Stimulated activated CD4-positive, alpha-beta T cell treated with anti-CD3 and anti-CD28 coated beads, Interleukin-1b, Interleukin-23, amount 100 ng/mL, for 4 hours (primary cell): ENCODE measurements at places on chromosomes 1 and 21.

DNA sequence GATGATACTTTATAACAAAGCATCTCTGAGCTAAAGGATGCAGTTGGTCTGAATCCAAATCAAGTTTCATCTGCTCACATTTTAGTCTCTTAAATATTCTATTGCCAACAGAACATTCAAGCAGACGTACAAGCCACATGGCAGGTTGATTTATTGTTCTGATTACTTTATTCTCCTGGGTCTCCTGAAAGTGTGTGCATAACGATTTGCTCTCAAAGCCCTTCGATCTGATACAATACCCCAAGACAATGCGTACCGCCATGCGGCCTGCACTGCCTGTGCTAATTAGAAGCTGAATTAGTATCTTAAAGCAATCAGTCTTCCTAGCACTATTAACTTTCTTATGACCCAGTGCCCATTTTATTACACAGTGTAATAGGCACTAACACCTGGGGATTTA, 56.9 kb downstream of the FHAD1 start:
- DNase-seq = no peak

GRCh38 chr1:12580054-12580887, 37.7 kb downstream of the DHRS3 start:
- no peak for DNase-seq

GRCh38 chr1:21942464-21942863, 5.4 kb upstream of the HSPG2 start:
- DNase-seq = no peak

- DNase-seq = no peak
Measured at GRCh38 chr1:91691525-91691924, 190.9 kb downstream of the CDC7 start.

- no peak for DNase-seq
Measured at GRCh38 chr1:38337711-38338110, 291.1 kb upstream of the POU3F1 start.

DNA sequence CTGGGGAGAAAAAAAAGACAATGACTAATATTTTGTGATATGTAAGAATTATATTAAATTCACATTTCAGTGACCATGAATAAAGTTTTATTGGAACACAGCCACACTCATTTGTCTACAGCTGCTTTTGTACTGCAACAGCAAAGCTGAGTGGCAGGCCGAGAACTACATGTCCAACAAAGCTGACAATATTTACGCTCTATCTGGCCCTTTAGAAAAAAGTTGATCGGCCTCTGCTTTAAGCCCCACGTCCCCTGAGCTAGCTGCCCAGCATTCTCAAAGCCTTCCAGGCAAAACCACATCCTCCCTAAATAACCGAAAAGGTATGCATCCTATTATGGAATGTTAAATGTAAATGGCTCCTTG, 8.6 kb downstream of the SLC2A1 start:
- DNase-seq = no peak

- DNase-seq = no peak
Measured at GRCh38 chr1:18069903-18070302, 37.7 kb upstream of the IGSF21 start.

GRCh38 chr1:79988401-79988800, 981.9 kb upstream of the ADGRL4 start:
- no peak for DNase-seq

DNA sequence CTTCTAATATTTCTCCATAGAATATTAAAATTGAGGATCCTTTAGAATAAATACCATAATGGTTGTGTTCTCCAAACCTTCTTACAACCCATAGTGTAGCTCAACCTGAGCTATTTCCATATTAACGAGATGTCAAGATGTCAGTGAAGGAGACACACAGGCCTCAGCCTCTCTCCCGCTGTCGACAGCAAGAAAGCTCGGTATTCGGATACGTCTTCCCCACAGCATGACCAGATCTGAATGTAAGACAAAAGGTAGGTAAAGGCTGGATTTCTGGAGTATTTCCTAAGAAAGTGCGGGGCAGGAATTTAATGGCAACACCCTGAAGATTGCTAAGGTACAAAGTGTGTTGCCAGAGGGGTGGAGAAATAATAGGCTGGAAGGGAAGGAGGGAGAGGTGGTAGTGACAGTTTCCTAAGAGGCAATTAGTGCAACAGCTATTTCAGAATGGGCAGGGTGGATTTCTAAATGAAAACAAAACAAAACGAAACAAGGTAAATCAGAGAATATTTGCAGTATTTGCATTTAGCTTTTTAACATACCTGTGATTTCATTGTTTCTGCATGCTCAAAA, 1.7 kb downstream of the ADSS2 start:
- no peak for DNase-seq

DNA sequence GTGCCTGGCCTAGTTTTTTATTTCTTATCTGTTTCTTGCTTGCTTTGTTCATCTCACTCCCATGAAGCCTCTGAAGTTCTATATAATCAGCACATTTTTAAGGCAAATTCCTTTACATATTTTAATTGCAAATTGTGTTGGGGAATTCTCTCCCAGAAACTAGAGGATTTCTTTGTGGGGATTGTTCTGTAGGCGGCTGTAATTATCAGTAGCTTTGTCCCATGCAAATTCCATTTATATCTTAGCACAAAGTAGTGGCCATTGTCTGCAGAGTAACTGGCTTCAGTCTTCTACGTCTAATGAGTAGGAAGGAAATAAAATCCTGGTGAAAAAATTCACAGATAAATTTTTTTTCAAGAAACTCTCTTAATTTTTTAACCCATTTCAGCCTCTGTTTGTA, 35.7 kb downstream of the CLEC20A start:
- no peak for DNase-seq

DNA sequence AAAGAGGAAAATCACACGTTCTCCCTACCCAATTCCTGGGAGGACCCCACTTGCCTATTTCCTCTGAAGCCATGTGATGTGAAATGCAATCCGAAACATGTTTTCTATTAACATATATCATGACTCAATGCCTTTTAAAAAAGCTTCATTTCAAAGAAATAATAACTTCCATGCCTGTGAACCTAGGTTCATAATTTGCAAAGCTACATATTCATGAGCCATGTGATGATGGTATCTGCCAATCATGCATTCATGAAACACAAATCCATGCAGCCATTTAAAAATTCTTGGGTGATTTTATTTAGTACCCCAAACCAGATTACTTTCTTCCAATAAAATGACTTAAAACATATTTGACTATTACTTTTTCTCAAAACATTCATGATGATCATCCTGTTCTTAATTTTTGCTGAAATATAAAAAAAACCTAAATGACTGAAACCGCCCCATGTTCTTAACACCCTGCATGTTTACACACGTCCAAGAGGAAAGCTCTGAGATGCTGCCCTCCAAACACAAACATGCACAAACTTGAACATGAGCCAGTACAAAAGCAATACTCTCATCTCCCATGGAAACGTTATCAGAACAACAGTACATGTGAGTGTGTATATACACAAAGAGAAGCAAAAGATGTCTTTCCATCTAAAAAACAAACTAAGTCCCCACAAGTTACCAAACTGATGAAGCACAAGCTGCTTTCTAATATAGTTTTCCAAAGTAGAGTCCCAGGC, 140.1 kb downstream of the TGFBR3 start:
- DNase-seq = no peak

DNA sequence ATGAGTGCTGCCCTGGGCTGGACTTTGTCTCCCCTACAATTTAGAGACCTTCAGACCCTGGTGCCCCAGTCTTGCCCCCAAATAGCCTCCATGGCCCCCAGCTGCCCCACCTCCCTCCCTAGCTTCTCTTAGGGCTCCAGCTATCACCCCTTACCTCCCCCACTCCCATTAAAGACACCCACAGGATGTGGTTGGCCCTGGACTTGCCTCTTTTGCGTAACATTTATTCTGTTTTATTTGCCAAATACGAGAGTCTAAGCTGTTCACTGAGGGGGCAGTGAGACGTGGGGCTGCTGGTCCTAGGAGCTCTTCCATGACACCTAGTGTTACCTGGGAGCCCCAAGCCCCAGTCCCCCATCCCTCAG, 4.5 kb downstream of the ZC3H12A start:
- DNase-seq = no peak

- DNase-seq = no peak
Measured at GRCh38 chr1:109632671-109633346, 13.2 kb downstream of the AMPD2 start.

DNA sequence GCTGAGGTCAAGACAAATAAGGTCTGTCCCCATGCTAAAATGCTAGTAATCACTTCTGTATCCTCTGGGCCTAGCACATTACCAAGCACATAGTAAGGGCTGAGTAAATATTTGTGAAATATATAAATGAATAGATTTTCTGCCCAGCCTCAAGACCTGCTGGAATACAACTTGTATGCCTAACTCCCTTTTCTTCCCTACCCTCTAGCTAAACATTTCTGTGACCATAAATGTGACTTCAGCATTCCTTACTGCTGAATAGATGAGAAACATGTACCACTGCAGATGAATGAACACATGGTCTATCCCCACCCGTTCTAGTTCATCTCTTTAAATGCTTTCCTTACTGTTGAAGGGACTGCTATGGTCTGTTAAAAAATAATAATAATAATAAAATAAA, 209.0 kb upstream of the HOOK1 start:
- DNase-seq = no peak

- DNase-seq = no peak
Measured at GRCh38 chr1:167077128-167077867, 12.9 kb downstream of the GPA33 start.

DNA sequence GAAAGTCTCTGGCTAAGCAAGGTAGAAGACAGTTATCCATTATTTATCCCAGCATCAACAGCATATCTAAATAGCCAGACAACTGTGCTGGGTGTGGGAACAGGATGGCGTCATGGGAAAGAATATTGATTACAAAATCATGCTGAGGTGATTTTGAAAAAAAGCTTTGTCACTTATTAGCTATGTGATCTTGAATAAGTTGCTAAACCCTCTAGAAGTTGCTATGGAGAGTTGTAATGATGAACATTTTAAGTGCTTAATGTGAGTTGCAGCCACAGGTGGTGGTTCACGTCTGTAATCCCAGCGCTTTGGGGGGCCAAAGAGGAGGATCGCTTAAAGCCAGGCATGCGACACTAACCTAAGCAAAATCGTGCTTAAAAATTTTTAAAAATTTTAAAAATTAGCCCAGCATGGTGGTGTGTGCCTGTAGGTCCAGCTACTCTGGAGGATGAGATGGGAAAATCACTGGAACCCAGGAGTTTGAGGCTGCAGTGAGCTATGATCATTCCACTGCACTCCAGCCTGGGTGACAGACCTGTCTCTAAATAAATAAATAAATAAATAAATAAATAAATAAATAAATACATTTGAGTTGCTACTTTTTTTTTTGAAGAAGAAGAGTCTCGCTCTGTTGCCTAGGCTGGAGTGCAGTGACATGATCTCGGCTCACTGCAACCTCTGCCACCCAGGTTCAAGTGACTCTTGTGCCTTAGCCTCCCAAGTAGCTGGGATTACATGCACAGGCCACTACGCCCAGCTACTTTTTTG, 33.6 kb downstream of the WNT2B start:
- no peak for DNase-seq

GRCh38 chr1:147620543-147620942, 49.8 kb downstream of the ACP6 start:
- no peak for DNase-seq

DNA sequence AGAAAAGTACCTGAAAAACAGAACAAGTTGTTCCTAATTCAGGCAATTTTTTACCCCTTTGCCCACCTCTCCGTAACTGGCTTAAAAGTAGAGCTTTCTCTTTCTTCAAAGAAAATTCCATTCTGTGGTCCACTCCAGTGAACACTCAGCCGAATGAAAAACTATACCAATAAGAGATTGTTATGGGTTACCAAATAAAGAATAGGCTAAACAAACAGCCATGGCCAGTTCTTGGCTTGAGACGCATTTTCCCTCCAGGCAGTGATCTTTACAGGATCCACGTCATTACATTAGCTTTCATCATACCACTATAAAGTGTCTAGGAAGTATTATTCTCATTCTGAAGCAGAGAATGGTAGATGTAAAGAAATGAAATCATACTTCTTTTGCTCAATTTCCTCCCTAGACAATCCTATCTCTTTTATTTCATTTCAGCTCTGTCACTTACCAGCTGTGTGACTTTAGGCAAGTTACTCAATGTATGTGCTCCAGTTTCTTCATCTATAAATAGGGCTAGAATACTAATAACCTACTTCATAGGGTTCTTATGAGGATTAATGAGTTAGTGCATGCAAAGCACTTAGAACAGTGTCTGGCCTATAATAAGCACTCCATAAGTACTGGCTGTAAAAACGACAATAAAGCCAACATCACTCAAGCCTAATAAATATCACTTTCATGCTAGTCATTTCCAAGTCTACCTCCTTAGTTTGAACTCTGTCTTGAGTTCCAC, 26.5 kb upstream of the TRIM45 start:
- DNase-seq = no peak

- no peak for DNase-seq
Measured at GRCh38 chr1:41679531-41679930, 195.0 kb upstream of the EDN2 start.

- no peak for DNase-seq
Measured at GRCh38 chr21:34513129-34513675, 1.2 kb upstream of the KCNE1 start.

DNA sequence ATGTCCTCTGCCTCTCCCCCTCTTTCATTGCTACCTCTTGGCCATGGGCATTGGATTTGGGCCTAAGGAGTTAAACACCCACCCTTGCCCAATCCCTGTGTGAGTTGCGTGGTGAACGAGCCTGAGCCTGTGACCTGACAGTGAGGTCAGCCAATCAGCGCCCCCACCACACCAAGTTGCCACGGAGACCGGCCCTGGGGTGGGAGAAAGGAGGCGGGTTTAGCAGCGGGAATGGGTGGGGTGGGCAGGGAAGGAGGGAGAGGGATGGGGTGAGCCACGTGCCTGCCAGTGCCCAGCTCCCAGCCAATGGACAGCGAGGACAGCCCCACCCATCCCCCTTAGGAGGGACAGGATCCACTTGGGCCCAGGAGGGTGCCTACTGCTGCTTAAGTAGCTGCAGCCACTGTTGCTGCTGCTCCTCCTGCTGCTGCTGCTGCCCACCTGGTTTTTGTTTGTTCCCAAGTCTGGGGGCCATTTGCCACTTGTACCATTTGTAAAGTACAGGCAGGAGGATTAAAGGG, 9.5 kb downstream of the ZBTB7B start:
- DNase-seq = no peak

DNA sequence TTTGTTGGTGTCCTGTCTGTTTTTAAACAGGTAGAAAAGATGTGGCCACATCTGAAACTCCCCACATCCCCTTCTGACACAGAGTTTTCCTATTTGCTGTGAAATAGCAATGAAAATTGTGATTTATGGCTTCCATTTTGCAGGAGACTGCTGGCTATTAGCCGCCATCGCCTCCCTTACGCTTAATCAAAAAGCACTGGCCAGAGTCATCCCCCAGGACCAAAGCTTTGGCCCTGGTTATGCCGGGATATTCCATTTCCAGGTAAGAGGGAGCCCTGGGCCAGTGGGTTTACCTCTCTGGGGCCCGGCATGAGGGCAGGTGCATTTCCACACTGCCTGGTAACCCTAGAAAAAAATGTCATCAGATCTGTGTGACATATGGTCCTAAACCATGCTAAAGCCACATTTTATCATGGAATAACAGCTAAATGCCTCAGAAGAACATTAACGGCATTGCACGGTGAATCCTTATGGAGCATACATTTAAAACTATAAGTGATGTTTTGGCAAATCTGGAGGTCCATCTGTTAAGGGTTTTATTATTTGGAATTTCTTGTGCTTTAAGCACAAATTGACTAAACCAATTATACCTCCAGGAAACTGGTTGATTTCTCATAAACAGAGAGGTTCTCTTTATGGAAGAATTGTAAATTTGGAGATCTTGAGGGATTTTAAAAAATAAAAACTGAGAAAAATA, 12.3 kb downstream of the CAPN9 start:
- DNase-seq = no peak

- DNase-seq = no peak
Measured at GRCh38 chr1:56838759-56839158, 15.8 kb upstream of the C8A start.
